ENCODE measurements at places on chromosomes 3 and 15. TPM values are rescaled to one million over a fixed set of nuclear protein-coding genes. Genes with fewer than 3 reads are reported as not detected.

DNA sequence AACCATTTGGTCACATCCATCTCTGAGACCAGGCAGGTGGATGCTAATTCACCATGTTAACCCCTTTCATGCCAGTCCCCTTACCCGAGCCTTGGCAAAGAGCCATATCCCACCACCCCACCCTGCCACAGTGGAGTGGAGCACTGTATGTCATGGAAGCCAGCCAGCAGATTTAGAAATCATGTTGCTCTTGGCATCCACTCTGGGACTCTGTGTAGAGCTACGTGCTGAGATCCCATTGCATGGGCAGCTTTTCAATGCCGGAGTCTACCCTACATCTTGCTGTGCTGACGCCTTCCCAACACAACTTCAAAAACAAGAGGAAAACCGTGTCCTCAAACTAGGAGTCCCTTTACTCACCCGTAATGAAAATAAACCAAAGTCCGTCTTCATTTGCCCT lies 131.0 kb downstream of the NTRK3 start:
- no peak for DNase-seq

DNA sequence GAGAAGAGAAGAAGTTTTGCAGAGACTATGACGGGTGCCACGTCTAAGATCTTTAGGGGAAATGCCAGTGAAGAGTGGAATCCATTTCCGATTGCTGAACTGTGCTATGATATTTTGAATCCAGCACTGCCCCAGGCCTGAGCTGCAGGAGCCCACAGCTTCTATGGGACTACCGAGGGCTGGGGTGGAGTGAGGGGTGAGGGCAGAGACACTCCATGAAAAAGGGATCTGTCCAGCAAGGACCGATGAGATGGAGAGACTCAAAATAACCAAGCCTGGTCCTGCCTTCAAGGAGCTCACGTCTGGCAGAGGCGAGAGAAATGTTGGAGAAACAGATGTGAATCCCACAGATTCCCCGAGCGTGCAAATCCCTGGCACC lies 79.8 kb upstream of the MEF2A start:
- DNase-seq: no peak

The PRKCI gene
- total RNA-seq: 79.6 TPM

The GXYLT2 gene
- total RNA-seq: 7.9 TPM

GRCh38 chr3:55487381-55488241 lies 505 bp upstream of the WNT5A start:
- DNase-seq: peak; percentile 78

- DNase-seq: no peak
These were observed 375.9 kb downstream of the MCTP2 start for GRCh38 chr15:94607176-94607654.

All from endodermal cell (in vitro differentiated cells).